ENCODE measurements at places on chromosomes 12 and 14. TPM values are rescaled to one million over a fixed set of nuclear protein-coding genes. Genes with fewer than 3 reads are reported as not detected.

Gene GPR162
- total RNA-seq: 0.68 TPM

GRCh38 chr12:57905812-57906475 lies 35.4 kb upstream of the ATP23 start:
- DNase-seq: no peak

GRCh38 chr14:25394791-25395391 lies 344.9 kb upstream of the STXBP6 start:
- DNase-seq: no peak

- no peak for DNase-seq
Measured at GRCh38 chr14:34003691-34004090, 52.8 kb upstream of the EGLN3 start.

DNA sequence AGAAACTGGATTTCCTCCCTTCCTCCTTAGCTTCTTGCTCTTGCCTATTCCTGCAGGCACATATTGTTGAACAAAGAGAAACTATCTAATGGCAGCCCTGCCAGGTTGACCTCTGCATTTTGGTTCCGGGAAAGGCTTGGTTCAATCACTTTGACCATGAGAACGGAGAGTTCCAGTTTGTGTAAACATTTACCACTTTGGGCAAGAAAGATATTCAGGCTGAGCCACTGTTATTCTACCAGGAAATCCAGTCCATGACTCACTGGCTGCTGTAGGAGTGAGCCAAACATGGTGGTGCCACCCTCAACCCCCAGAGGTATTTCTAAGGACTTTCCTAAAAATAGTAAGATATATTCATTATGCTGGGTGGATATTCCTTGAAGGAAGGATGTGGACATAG lies 242.2 kb upstream of the OR4E1 start:
- no peak for DNase-seq

Data from natural killer cell (primary cell).